ENCODE measurements at places on chromosomes 6 and 20.
A peak's percentile ranks its signal among the peaks of the same experiment; 100 is the strongest.

GRCh38 chr6:89963391-89963790 lies 69.1 kb downstream of the GJA10 start:
- DNase-seq = no peak

DNA sequence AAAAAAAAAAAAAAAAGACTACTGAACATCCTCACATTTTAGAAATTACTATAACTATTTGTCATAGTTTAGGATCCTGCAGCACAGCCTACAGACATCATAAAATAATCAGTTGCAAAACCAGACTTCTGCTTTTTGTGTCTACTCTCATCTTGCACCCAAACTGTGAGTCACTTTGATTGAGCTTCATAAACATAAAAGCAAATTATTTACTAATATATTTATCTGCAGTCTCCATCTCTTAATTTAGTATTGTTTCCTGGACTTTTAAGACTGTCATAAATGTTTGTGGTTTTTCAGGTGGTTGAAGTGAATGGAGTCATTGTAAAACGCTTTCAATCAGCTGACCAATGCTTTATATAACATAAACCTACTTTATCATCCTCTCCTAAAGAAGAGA lies 14.8 kb upstream of the CALHM6 start:
- DNase-seq = no peak

GRCh38 chr20:15031546-15032351 lies 694.3 kb upstream of the FLRT3 start:
- no peak for DNase-seq

DNA sequence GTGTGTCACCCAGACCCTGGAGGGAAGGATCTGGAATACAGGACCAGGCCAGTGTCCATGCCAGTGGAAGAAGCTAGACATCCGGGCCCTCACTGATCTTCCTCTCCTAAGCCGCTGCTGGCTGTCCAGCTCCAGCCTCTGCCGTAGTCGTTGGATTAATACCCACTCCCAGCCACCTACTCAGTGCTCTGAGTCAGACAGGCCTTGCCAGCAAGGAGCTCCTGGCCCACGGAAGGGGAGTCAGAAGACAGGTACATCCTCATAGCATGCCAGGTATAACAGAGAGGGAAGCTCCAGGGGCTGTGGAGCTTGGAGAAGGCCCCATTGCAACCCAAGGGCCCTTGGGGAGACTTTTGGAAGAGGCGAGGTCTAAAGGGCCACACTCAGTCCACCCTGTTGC lies 49.0 kb downstream of the STK35 start:
- DNase-seq = no peak

DNA sequence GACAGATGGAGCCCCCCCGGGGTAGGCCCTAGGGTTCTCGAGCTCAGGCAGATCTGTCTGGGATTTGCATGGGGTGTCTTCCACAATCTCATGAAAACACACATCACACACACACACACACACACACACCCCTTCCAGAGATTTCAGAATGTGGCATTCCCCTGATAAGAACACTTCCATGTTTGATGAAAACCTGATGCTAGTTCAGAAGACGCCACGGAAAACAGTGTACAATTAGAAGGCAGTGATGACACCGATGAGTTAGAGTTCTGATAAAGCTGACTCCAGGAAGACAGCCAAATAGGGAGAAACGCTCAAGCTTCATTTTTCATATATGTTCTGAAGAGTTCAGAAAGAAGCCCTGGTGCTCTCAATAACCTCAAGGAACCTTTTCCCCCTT lies 438.7 kb upstream of the JARID2 start:
- no peak for DNase-seq

DNA sequence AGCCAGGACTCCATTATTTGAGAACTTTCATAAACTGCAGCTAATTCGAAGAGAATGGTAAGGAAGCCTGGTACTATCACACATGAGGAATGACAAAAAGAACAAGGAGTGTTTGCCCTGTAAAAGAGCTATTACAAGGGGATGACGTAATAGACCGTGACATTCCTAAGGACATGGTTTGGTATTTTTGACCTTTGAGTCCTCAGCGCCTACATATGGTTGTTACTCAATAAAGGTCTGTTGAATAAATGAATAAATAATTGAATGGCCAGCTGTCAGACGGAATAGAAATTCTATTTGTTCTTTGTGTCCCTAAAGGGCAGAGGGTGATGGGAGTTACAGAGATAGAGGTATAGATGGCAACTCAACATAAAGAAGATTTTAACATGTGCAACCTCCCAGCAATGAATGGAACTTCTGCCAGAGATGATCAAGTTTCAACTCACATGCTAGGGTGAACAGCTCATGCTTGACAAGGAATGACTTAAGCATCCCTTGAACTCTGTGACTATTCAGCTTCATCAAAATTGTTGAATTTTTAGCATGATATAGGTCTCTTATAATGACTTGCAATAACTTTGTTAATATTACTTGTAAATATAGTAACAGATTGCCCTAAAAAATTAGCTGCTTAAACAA lies 115.4 kb downstream of the TENT5A start:
- peak; percentile 67 for DNase-seq

GRCh38 chr20:7770046-7770445 lies 170.2 kb downstream of the HAO1 start:
- DNase-seq = no peak

GRCh38 chr20:51366155-51366886 lies 176.2 kb downstream of the NFATC2 start:
- peak; percentile 99 for DNase-seq

DNA sequence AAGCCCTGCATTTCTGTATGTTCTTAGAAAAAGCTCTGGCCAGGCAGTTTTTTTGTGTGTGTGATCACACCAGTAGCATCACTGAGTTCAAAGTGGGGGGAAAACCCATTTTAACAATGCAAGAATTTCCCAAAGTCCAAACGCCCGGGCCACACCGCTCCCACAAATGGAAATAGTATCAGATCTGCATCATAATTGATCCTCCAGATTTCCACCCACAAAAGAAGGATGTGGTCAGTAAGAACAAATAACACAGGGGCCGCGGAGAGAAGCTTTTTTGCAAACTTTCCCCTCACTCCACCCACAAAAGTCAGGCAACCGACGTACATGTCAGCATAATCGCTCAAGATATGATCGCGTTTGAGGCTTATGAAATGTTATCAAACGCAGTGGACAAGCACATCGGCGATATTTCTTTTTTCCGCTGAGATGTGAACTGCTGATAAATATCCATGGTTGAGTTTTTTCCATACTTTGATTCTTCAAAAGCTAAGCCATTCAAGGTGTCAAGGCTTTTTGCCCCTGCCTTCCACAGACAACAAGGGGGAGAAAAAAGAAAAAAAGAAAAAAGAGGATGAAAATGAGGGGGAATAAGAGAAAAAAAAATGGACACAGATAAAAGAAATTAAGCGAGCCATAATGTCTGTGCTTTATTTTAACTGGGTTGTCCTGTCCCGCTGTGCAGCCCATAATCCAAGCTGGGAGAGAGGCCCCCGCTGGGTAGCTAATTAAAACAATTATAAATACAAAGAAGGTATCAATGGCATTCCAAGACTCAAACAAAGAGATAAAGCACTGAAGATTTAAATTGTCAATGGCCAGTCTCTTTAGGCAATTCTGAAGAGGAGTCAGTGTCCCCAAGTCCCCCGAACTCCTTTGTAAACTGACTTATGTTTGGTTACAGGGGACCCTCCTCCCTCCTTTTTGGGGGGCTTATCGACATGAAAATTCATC lies 143.5 kb downstream of the ZFP64 start:
- no peak for DNase-seq

DNA sequence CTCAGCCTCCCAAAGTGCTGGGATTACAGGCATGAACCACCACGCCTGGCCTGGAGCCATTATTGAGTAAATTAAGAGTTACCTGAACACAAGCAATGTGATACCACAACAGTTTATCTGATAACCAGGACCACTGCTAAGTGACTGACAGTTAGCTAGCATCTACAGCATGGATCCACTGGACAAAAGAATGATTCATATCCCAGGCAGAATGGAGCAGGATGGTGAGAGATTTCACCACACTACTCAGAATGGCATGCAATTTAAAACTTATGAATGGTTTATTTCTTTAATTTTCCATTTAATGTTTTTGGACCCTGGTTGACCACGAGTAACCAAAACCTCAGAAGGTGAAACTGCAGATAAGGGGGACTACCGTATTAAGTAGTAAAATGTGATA lies 48.6 kb downstream of the RALGAPA2 start:
- peak; percentile 15 for DNase-seq

DNA sequence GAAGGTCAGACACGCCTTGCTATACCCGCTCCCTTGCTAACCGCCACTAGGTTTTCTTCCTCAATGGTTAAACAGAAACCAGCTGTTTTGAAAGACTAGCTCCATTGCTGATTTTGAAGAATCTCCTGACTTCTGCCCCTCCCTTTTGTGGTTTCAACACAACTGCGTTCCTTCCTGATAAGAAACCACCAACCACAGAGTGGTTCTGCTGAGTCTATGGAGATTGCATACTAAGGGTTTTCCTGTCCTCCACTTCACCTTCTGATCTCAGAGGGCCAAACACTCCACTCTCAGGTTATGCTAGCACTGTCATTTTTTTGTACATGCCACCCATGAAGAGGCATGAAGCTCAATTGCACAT lies 207.9 kb downstream of the MYLK4 start:
- DNase-seq = peak; percentile 41

- DNase-seq = no peak
Measured at GRCh38 chr6:32382757-32383420, 11.2 kb upstream of the TSBP1 start.

- no peak for DNase-seq
Measured at GRCh38 chr6:48200869-48201390, 89.9 kb upstream of the PTCHD4 start.

- no peak for DNase-seq
Measured at GRCh38 chr6:127864701-127865100, 36.2 kb downstream of the THEMIS start.

- DNase-seq = no peak
Measured at GRCh38 chr20:40317156-40317790, 371.8 kb downstream of the MAFB start.

DNA sequence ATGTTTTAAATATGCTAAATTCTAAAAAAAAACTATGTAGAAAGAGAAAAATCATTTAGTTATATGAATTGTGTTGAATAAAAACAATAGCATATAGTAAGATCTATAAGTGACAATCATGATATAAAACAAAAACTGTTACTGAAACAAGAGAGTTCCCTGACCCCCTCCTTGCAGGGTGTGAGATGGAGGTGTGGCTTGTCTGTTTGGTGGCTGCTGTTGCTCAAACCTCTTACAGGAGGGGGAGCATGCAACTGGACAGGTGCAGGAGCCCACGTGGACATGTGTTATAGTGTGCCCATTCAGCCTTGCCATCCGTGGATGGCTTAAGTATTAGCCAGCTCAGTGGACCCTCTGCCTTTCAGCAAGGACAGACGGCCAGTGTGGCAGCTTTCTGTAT lies 206.7 kb downstream of the MOXD1 start:
- no peak for DNase-seq

GRCh38 chr20:25437153-25437581 lies 29.7 kb downstream of the GINS1 start:
- no peak for DNase-seq

GRCh38 chr6:21847711-21848480 lies 254.3 kb downstream of the SOX4 start:
- DNase-seq = no peak

- DNase-seq = no peak
Measured at GRCh38 chr6:156992020-156992804, 215.0 kb downstream of the ARID1B start.

DNA sequence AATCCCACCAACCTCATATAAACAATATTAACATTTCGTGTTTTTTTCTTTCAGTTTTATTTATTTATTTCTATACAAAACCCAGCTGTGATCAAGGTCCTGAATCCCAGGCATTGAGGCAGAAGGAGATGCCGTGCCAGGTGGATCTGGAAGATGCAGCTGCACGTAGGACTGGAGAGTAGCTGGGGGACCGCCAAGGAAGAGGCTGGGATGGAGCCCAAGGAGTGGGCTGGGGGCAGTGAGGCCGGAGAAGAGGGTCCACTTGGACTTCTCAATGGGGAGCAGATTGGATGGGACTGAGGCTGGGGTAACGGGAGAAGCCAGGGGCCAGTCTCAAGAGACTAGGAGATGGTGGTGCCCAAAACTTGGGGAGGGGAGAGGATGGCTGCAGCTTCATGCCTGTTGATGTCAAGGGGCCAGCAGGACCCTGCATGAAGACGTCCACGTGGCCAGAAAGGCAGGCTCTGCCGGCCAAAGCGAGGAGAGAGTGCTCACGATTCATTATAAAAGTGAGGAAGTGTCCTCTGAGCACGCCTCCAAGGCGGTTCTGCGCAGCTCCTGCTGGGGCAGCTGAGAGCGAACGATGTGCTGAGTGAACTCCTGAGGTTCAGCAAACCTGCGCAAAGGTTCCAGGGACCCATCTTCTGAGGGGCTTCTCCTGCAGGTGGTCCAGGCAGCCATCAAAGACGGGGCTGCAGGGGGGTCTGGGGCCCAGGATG lies 110.3 kb downstream of the BMP7 start:
- DNase-seq = no peak

DNA sequence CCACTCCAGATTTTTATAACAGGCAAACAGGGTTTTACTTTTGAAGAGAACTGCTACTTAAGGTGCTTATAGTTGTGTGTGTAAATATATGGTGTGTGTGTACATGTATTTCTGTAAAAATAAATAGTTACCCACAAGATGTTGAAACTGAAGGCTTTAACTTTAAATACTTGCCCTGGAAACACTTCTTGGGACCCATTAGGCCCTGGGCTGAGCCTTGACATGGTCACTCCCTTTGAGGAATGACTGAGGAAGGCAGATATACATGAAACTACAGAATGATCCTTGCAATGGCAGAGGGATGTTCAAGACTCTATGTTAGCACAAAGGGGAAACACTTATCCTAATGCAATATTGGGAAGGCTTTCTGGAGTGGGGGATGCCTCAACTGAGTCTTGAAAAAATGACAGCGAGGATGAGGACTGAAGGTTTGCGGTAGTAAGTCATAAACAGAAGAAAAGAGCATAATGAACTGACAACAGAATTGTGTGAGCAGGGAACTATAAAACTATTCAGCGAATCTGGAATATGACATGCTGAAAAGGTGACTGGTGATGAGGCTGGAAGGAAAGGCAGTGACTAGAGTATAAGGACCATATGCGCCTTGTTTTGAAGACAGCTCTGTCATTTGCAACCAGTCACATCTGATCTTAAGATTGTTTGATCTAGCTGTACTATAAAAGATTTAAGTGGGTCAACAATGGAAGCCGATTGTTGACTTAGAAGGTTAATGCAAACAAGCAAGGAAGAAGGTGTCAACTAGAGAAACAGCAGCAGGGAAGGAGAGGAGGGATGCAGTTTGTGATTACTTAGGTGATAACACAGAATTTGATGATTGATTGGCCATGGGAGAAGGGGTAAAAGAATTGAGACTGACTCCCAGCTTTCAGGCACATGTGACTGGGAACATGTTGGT lies 64.4 kb upstream of the COL21A1 start:
- DNase-seq = peak; percentile 54

DNA sequence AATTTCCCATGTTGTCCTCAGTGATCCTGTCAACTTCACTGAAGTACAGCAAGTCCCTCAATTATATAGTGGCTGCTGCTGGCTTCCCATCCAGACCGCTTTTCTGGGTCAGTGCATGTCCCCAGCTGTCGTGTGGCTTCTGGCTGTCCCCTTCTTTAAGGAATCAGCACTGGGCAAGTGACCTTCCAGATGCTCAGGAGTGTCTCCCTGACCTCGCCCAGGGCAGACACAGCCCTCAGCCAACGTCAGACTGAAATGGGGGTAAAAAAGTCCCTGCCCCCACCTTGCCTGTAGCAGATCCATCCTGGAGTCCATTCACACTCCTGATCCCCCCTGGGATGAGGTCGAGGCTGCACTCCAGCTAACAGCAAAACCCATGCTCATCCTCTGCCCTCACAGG lies 23.7 kb downstream of the OVOL2 start:
- DNase-seq = no peak

All from foreskin fibroblast (primary cell).